ENCODE measurements at places on chromosomes 5 and 9. TPM values are rescaled to one million over a fixed set of nuclear protein-coding genes. Genes with fewer than 3 reads are reported as not detected.

- DNase-seq, result no peak
- H3K36me3 ChIP-seq, result no peaks in the 10 kb centered on the region
- no peaks in the 10 kb centered on the region for H3K4me1 ChIP-seq
- H3K27me3 ChIP-seq, result no peaks in the 10 kb centered on the region
- no peak overlapping the region for H3K4me3 ChIP-seq
- H3K27ac ChIP-seq, result no peak overlapping the region
Observed at GRCh38 chr5:463952-464351, 21.0 kb downstream of the EXOC3 start.

DNA sequence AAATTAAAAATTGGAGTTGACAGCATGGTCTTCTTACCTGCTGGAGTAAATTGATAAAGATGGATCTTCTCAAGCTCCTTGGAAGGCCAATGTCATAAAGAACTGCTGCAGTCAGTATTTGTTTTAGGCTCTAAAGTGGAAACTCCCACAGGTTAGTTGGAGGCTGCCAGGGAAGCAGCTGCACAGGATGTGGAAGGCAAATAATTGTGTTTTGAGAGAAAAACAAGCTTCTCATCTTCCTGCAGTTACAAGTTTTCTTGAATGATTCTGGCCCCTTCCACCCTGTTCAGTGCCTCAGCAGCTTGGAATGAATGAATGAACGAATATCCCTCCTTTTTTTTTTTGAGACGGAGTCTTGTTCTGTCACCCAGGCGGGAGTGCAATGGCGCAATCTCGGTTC is 13.9 kb downstream of the MROH2B start:
- no peak for DNase-seq
- no peaks in the 10 kb centered on the region for H3K36me3 ChIP-seq
- H3K4me3 ChIP-seq, result no peak overlapping the region
- H3K27ac ChIP-seq, result no peak overlapping the region

DNA sequence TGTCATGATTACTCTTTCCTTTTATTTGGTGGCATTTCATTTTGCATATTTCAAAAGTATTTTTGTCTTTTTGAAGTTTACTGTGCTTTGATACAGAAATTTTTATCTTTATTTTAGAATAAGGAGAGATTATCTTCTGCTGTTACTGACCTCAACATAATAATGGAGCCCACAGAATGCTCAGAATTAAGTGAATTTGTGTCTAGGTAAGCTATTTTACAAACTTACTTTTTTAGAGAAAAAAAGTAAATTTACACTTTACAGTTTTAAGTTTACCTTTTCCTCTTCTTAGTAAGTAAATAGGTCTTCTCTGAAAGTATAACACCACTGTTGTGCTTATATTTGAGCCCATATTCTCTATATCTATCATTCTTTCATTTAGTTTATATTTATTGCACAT is 19.8 kb downstream of the CENPP start:
- H3K4me1 ChIP-seq, result no peaks in the 10 kb centered on the region
- H3K36me3 ChIP-seq, result no peaks in the 10 kb centered on the region

DNA sequence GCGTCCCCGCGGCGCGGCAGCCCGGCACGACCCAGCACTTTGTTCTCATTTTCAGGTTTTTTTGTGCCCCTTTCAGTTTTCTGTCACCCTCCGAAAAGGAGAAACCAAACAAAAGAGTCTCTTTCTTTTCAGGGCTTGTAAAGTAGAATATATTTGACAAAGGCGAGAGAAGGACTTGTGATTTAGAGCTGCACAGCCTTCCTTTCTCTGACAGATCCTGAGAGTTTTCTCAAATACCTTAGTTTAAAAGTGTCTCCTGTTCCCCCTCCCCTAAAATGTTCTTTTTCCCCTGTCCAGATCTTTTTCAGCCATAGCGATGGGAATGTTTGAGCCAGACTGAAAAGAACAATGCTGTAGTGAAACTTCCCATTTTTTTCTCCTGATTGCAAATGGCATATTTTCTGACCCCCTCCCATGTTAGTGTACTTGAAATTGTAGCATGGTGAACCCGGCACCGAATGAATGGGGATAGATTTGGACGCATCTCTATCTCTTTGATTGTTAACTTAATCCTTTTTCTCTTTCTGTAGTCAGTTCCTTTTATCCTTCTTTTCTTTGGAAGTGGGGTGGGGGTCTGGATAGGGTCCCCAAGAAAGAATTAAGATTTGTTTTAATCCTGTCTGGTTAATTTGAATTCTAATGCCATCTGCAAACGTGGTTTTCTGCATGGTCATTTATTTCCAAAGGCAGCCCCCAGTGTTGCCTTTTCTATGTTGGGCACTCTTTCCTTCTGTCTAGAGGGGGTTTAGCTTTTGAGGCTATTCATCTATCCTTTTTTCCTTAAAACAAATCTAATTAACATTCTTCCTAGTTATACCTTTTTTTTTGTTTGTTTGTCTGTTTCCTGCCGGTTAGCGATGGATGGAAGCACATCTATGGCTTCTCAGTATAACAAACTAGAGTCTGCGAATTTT is 2.2 kb downstream of the ZSWIM6 start:
- peak overlapping the region; percentile 98 for H3K4me3 ChIP-seq
- DNase-seq, result no peak
- H3K27ac ChIP-seq, result no peak overlapping the region
- H3K27me3 ChIP-seq, result no peaks in the 10 kb centered on the region
- H3K36me3 ChIP-seq, result no peaks in the 10 kb centered on the region

DNA sequence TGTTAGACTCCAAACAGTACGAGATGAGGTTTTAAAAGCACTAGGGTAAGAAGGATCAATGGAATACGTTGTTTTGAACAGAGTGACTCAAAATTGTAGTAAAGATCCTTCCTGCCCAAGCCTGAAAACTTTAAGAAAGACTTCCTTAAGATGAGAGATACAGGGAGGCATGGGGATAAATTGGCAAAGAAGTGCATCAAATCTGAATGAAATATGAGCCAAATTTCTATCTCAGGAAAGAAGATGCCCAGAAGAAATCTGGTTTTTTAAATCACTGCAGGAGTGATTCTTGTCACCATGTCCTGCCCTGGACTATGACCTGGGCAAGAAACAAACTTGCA is 14.9 kb downstream of the FCN2 start:
- H3K4me1 ChIP-seq, result peaks cover 42% of the 10 kb centered on the region
- no peak for DNase-seq
- H3K27ac ChIP-seq, result peak overlapping the region; percentile 92
- H3K27me3 ChIP-seq, result no peaks in the 10 kb centered on the region

GRCh38 chr9:77024776-77025545 is 5.5 kb downstream of the FOXB2 start:
- H3K27ac ChIP-seq, result no peak overlapping the region
- no peak for DNase-seq
- peaks cover 56% of the 10 kb centered on the region for H3K27me3 ChIP-seq

- H3K36me3 ChIP-seq, result no peaks in the 10 kb centered on the region
- H3K4me3 ChIP-seq, result no peak overlapping the region
- DNase-seq, result no peak
- H3K27me3 ChIP-seq, result no peaks in the 10 kb centered on the region
- H3K27ac ChIP-seq, result no peak overlapping the region
- no peaks in the 10 kb centered on the region for H3K4me1 ChIP-seq
Observed at GRCh38 chr9:101087426-101087825, 58.9 kb downstream of the PLPPR1 start.

DNA sequence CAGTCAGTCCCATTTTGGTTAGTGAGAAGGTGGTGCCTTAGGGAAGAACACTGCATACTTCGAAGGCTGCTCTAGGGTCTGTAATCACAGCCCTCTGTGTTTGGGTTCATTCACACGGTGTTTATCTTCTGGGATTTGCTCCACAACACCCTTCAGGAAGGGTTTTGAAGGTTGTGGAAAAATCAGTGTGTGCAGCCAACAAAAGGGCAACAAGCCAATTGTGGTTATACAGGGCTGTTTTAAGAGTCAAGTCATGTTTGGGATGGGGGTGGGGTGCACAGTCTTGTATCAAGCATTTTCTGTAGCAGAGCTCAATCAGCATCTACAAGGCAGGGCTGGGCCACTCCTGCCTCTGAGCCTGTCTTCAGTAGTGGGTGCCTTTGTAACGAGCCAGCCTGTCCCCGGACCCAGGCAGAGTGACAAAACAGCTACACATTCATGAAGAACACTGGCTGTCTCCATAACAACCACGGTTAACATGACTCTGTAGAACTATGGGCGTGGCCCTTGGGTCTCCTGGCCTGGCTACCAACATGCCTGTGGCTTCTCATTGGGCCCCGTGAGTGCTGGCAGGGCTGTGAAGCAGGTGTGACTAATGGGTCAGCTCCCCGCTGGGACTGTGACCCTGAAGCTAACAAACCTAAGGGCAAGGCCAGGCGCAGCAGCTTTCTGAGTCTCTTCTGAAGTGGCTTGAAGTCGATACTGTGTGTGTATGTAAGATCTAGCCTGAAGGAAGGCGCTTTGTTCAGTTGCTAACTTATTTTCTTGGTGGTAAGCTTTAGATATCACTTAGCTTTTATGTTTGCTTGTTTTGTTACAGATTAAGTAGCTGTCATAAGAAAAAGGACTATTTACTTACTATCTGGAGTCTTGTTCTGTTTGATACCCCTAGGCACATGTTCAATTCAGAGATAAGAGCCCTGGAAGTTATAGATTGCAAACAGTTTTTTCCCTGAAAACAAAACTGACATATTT is 27.9 kb upstream of the GOLM1 start:
- H3K4me3 ChIP-seq, result no peak overlapping the region
- no peaks in the 10 kb centered on the region for H3K36me3 ChIP-seq
- peaks cover 13% of the 10 kb centered on the region for H3K4me1 ChIP-seq

DNA sequence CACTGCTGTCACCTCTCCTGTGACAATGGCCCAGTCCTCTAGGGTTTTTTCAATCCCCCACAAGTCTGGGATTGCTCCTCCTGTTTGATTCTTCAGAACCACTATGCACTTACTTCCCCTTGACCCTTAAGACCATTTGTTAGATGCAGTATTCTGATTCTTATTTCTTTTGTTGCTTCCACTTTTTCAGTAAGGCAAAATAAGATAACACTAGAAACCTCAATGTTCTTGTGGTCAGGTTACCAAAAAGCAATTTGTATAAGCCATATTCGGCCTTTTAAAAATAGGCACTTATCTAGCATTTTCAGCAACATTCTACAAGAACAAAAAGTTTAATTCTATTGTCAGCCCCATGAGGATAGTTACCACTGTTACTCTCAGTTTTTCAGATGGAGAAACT is 220.0 kb downstream of the KDM4C start:
- H3K27ac ChIP-seq, result no peak overlapping the region
- DNase-seq, result no peak
- H3K27me3 ChIP-seq, result no peaks in the 10 kb centered on the region

DNA sequence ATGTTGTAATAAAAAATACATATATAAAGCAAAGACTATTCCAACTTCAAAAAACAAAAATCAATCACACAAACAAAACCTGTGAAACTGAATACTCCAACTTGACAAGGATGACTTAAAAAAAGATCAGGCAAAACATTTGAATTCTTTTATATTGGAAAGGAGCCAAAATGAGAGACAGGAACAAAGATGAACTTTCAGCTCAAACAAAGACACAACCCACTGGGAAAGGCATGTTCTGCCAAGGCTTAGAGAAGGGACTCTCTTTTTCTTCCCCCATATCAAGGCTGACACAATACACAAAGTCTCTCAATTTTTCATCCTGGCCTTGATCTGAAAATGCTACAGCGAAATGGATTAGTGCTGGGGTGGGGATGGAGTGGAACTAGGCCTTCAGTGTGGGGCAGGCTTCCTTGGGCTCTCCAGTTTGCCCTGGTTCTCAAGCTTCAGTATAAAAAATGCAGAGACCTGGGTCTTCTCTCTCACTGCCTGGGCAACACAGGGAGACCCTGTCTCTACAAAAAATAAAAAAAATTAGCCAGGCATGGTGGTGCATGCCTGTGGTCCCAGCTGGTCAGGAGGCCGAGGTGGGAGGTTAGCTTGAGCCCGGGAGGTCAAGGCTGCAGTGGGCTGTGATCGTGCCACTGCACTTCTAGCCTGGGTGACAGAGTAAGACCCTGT is 11.6 kb upstream of the FAM169A start:
- no peak for DNase-seq
- no peaks in the 10 kb centered on the region for H3K27me3 ChIP-seq
- no peaks in the 10 kb centered on the region for H3K36me3 ChIP-seq
- H3K27ac ChIP-seq, result no peak overlapping the region

- no peaks in the 10 kb centered on the region for H3K27me3 ChIP-seq
- no peak for DNase-seq
- no peaks in the 10 kb centered on the region for H3K36me3 ChIP-seq
- peak overlapping the region; percentile 18 for H3K27ac ChIP-seq
- H3K4me1 ChIP-seq, result no peaks in the 10 kb centered on the region
Observed at GRCh38 chr9:84266087-84266561, 74.4 kb downstream of the SLC28A3 start.

GRCh38 chr5:42366051-42366450 is 57.2 kb upstream of the GHR start:
- H3K4me3 ChIP-seq, result no peak overlapping the region
- no peaks in the 10 kb centered on the region for H3K36me3 ChIP-seq
- no peaks in the 10 kb centered on the region for H3K4me1 ChIP-seq
- H3K27me3 ChIP-seq, result no peaks in the 10 kb centered on the region
- no peak overlapping the region for H3K27ac ChIP-seq

- no peaks in the 10 kb centered on the region for H3K27me3 ChIP-seq
- H3K4me1 ChIP-seq, result no peaks in the 10 kb centered on the region
- no peak for DNase-seq
- no peak overlapping the region for H3K27ac ChIP-seq
- H3K36me3 ChIP-seq, result no peaks in the 10 kb centered on the region
- H3K4me3 ChIP-seq, result no peak overlapping the region
Observed at GRCh38 chr5:40984884-40985283, 75.6 kb downstream of the C7 start.

GRCh38 chr9:973295-973834 is 3.1 kb upstream of the DMRT3 start:
- H3K27ac ChIP-seq, result no peak overlapping the region
- H3K4me1 ChIP-seq, result peaks cover 7% of the 10 kb centered on the region
- no peaks in the 10 kb centered on the region for H3K36me3 ChIP-seq
- DNase-seq, result no peak
- no peak overlapping the region for H3K4me3 ChIP-seq

GRCh38 chr9:97411789-97412625 is at the start of gene TDRD7:
Gene TDRD7 (plus strand): TSS chr9:97412096. CDS start chr9:97428466, 16,370 bp downstream.
- peak within 1 kb of the TSS; percentile 84 for H3K4me3 ChIP-seq
- H3K27me3 ChIP-seq, result no peaks in the 10 kb centered on the region
- peaks cover 16% of the 10 kb centered on the region for H3K4me1 ChIP-seq
- peak within 1 kb of the TSS; percentile 94 for H3K27ac ChIP-seq
- H3K36me3 ChIP-seq, result no peaks in the 10 kb centered on the region
- peak; percentile 84 for DNase-seq

DNA sequence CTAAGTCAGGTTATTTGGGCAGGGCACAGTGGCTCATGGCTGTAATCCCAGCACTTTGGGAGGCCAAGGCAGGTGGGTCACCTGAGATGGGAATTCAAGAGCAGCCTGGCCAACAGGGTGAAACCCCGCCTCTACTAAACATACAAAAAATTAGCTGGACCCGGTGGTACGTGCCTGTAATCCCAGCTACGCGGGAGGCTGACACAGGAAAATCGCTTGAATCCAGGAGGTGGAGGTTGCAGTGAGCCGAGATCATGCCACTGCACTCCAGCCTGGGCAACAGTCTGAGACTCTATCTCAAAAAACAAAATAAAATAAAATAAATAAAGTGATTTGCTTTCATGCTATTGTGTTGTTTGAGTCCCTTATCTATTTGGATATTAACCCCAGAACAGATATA is 8.2 kb upstream of the FBXW2 start:
- no peak overlapping the region for H3K27ac ChIP-seq
- H3K36me3 ChIP-seq, result no peaks in the 10 kb centered on the region
- H3K4me3 ChIP-seq, result no peak overlapping the region
- no peaks in the 10 kb centered on the region for H3K4me1 ChIP-seq
- no peaks in the 10 kb centered on the region for H3K27me3 ChIP-seq

The DDX4 gene
- not detected for total RNA-seq

The CDO1 gene
- total RNA-seq, result 20.5 TPM

The SPATA31D1 gene
- not detected for total RNA-seq

The SMIM33 gene
- not detected for total RNA-seq

The ADAMTSL2 gene
- 83.7 TPM for total RNA-seq

The NIM1K gene
- 0.26 TPM for total RNA-seq

The DOCK2 gene
- 37.4 TPM for total RNA-seq

The CCNB1 gene
- total RNA-seq, result 4.8 TPM

The SPINK4 gene
- not detected for total RNA-seq

The AQP3 gene
- total RNA-seq, result 11.5 TPM

The SOX30 gene
- 0.43 TPM for total RNA-seq

The HMMR gene
- 1.1 TPM for total RNA-seq
